ENCODE measurements at places on chromosomes 7 and 10.

- DNase-seq: no peak
Measured at GRCh38 chr10:36280321-36280741, 638.2 kb upstream of the FZD8 start.

DNA sequence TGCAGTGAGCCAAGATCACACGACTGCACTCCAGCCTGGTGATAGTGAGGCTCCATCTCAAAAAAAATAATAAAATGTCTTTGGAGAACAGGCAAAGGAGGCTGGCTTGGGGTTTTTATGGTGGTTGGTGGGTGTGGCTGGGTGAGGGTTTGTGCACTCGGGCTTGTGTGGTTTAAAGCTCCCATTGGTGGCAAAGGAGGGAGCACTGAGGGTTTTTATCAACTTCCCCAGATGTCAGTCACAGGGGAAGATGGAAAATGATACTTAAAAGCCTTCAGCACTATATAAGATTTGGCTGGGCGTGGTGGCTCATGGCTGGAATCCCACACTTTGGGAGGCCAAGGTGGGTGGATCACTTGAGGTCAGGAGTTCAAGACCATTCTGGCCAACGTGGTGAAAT, 16.3 kb upstream of the RNF216 start:
- no peak for DNase-seq

DNA sequence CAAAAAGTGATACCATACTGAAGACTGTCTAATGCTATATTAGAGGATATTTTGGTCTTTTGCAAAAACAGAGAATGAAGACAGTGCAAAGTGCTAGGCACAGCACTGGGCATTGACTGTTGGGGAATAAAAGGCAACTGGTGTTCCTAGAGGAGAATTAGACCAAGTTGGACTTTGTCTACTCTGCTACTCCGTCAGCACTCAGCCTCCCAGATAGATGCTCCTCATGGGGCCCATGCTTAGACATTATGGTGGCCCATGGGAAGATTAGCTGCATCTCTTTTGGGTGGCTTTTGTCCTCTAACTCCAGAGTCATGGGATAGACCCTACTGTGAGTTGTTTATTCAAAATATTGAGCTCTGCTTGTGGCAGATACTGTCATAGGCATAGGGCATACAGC, 113.5 kb downstream of the RBM20 start:
- DNase-seq: no peak

GRCh38 chr7:6399351-6399750, 48.4 kb downstream of the DAGLB start:
- DNase-seq: no peak

DNA sequence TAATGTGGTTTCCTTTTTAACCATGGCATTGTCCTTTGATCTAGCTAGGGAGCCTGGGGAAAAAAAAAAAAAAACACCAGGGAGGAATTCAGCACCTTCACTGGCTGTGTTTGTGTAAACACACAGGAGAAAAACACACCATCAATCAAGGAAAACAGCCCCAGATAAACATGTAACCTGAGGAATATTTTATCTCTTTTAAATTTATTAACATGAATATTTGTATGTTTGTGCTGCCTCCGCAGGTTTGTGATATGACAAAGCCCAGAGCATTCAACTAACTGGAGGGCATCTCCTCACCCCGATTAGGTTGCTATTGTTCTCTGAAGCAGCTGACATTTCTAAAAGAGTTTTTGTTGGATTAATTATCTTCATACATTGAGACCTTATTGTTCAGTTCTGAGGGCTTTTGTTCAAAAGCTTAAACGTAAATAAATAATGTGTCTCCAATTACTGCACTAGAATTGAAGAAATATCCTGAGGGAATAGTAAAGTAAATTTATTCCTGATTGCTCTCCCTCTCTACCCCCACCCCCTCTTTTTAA, 89.4 kb upstream of the SEMA3E start:
- no peak for DNase-seq

GRCh38 chr7:157018328-157018996, 8.0 kb upstream of the MNX1 start:
- DNase-seq: no peak

GRCh38 chr10:119312241-119312640, 104.9 kb downstream of the GRK5 start:
- DNase-seq: no peak

GRCh38 chr7:24216576-24217125, 67.3 kb upstream of the NPY start:
- DNase-seq: no peak

DNA sequence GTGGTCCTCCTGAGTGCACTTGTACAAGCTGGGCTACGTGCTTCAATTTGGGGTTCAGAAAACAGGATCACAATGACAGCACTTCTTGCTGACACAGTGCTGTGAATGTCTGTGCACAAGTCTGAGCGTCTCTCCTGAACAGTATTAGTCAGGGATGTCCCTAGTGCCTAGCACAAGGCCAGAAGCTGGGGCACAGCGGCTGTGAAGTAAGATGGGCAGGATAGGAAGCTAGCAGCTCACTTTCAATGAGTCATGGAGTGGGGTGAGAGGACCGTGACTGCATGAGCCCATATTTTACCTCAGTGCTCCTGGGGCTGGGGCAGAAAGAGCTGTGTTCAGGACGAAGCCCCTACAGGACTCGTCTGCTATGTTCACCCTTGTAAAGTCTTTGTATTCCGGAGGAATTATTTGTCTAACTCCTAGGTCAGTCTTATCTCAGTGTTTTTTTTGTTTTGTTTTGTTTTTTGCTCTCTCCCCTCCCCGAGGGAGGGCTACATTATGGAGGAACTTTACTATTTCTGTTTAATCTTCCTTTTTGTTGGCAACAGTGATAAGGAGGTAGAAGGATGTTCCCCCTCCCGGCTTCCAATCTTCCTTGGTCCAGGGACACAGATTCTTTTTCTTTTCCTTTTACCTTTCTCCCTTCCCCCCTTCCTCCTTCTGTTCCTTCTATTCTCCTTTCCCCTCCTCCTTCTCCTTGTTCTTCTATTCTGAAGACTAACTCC, 2.8 kb upstream of the LRMDA start:
- no peak for DNase-seq

GRCh38 chr10:126421756-126422256, 33.5 kb upstream of the ADAM12 start:
- no peak for DNase-seq

DNA sequence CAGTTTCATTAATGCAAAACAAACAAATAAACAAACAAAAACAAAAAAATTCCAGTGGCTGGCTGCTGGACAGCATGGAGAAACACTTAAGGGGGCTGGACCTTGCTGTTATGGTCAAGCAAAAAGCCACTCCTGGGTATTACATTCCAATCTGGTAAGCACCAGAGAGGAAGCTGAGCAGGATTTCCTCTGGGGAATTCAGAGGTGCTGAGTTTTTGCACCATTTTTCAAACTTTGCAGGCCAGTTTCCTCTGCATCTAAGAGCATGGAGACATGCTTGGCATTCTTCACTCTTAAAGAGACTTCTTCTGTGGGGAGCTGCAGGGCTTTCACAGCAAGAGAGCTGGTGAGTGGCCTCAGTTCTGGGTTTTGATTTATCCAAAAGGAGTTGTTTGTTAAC, 84.5 kb downstream of the FZD1 start:
- no peak for DNase-seq

DNA sequence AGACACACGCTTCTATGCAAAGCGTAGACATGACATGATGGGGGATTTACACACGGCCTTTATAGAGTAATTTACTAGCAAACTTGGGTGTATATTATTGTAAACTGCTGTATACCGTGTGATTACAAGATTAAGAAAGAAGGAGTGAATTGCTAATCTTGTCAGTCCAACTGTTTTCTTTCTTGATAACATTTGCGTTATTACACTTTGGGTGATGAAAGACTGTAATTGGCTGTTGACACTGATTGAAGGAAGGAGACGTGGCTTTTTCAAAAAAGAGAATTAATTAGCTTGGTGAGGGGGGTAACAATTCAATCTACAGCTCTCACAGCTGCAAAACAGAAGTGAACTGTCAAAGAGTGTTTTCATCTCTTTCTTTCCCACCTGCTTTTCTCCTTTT, 32.7 kb downstream of the SLC35B4 start:
- no peak for DNase-seq

DNA sequence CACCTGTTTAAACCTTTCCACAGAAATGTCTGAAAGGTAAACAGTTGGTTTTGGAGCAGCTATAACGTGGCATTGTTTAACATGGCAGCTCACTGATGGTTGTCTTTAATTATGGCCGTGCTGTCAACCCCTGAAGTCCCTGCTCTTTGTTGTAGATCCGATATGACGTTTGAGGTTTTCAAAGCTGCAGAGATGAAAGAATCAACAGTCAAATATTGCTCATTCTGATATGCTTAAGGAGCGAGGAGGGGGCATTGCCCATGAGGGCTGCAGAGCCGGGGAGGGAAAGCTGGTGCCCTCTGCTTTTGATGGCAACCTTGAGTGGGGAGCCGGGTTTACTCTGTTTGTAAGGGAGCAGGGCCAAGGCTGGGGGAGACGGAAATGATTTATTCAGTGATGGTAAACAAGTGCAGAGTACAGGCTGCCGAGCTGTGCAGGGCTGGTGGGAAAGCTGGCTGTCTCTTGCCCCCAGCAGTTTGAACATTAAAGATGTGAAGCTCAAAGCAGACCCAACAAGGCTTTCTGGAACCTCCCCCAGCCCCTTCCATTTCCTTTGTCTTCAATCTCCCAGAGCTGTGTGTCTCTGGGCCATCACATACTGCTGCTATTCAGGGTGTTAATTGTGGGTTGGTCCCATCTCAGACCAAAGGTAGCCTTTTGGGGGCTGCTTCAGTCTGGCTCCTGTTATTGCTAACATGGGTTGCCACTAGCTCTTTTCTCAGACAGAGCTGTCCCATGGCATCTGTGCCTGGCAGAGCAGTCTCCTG, 345.5 kb downstream of the LRMDA start:
- no peak for DNase-seq

- DNase-seq: no peak
Measured at GRCh38 chr7:73565675-73566340, 8.3 kb upstream of the BCL7B start.

- DNase-seq: no peak
Measured at GRCh38 chr10:5679606-5680005, 5.0 kb upstream of the TASOR2 start.

DNA sequence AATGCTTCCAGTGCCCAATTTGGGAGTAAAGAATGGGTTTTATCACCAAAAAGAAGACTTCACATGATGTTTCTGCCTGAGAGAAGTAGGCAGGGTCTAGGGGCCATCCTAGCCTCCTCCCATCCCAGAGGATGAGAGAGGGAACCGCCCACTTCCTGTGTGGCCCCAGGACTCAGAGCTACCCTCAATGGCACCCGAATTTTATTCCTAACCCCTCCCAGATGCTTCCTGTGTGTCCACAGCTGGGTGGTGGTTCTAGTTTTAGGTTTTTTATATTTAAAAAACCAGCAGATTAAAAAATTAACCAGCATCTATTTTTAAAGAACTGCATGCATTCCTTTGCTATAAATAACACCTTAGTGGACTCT, 583.5 kb downstream of the PTPRN2 start:
- DNase-seq: no peak

DNA sequence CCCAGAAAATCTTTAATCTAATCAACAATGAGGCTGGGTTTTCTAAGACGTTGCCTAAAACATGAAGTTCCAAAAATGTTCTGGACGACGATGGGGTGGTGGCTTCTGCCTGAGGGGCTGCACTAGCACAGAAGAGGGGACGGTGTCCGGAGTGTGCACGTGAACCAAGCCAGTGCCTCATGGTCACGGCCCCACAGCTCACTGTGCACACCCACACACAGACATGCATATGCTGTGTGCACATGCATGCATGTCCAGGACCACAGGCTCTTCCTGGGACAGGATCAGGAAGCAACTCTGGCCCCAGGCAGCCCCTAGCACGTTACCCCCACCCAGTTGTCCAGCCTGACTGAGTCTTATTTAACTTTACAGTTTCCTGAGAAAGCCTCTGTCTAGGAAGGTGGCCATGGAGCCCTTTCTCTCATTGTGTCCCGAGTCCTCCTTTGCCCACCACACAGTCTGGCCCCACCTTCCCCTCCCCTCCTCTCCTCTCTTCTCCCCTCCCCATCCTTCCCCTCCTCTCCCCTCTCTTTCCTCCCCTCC, 100.8 kb downstream of the DNAJB6 start:
- DNase-seq: no peak

- DNase-seq: no peak
Measured at GRCh38 chr7:90592033-90592432, 4.1 kb upstream of the CDK14 start.

DNA sequence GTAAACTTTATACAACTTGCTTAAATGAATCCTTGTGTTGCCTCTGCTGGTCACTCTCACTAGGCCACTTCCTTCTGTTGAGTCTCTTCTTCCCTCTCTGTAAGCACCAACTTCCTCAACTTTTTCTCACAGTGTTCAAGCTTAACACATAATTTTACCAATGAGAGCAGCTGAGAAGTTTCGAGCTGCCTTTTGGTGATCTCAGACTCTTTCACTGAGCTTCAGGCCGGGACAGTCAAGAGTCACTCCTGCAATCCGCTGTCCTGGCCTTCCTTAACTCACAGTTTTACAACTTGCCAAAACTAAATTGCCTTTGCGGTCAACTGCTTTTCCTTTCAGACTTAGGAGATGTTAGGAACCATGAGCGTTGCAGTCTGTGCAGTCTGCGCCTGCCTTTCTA, 47.4 kb downstream of the PRPF18 start:
- no peak for DNase-seq

- no peak for DNase-seq
Measured at GRCh38 chr7:5230265-5231067, 40.4 kb downstream of the WIPI2 start.

GRCh38 chr7:50185208-50185607, 92.2 kb upstream of the ZPBP start:
- DNase-seq: no peak

DNA sequence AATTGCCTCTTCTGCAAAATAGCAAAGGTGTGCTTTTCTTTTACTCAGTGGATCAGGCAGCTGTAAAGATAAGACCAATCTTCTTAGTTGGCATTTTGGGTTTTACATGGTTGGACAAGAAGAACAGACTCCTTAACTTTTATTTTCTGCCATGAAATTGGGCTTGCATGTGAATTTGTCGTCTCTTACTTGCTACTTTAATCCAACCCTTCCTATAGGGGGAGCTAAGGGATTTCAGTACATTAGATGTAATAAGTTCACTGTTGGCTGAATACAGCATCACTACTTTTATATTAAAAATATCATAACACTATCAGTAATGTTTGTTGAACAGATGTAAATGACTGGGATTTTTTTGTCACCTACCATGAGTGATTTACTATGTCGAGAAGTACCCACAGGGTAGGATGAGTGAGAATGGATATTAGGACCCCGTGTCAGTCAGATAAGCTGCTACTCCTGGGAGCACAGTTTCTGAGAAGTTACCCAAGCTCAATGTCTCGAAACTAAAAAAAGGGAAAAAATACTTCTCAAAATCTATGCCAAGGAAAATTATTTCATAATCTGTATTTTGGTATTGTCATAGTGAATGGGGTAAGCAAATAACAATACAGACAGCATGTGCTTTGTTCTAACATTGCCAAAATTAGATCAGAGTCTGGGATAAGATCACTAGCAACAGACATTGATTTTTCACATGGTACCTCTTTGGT, 127.4 kb upstream of the AGR3 start:
- no peak for DNase-seq

GRCh38 chr10:129394518-129395328, 72.3 kb upstream of the MGMT start:
- DNase-seq: no peak

GRCh38 chr7:139725077-139725476, 52.7 kb downstream of the HIPK2 start:
- no peak for DNase-seq

GRCh38 chr10:97538411-97538810, 34.2 kb upstream of the ANKRD2 start:
- no peak for DNase-seq

All from stimulated activated CD4-positive, alpha-beta T cell treated with anti-CD3 and anti-CD28 coated beads, Interleukin-15, amount 100 ng/mL, for 24 hours (primary cell).